ENCODE measurements at places on chromosomes 1 and 21.

GRCh38 chr1:5597171-5597850 lies 394.9 kb downstream of the NPHP4 start:
- no peak for DNase-seq

GRCh38 chr1:161073474-161074121 lies 3.9 kb upstream of the ARHGAP30 start:
- no peak for DNase-seq

GRCh38 chr21:32867597-32867996 lies 96.0 kb upstream of the PAXBP1 start:
- no peak for DNase-seq

DNA sequence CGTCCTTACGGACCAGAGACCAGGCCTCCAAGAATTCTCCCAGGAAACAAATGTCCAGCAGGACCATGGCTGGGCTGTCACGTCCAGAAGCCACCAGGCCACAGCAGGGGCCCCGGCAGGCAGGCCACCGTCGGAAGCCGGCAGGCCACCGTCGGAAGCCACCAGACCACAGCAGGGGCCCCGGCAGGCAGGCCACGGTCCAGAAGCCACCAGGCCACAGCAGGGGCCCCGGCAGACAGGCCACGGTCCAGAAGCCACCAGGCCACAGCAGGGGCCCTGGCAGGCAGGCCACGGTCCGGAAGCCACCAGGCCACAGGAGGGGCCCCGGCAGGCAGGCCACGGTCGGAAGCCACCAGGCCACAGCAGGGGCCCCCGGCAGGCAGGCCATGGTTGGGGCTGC lies 67.0 kb upstream of the PDE9A start:
- peak; percentile 65 for DNase-seq

DNA sequence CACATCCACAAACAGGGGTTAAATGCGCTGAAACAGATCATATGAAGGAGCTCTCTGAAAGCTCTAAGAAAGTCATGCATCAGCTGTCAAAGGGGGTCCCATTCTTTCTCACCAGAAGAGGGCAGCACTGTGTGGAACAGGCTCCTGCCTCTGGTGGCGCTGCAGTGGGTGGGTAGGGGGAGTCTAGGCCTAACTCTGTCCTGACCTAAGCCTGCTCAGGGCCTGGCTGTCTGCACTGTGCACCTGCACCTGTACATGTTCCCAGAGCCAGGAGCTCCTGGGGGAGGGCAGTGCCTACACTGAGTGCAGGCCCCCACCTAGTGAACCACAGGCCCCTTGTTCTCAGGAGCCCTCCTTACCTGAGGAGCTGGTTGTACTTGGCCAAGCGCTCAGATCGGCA lies 16.0 kb downstream of the ENO1 start:
- no peak for DNase-seq

DNA sequence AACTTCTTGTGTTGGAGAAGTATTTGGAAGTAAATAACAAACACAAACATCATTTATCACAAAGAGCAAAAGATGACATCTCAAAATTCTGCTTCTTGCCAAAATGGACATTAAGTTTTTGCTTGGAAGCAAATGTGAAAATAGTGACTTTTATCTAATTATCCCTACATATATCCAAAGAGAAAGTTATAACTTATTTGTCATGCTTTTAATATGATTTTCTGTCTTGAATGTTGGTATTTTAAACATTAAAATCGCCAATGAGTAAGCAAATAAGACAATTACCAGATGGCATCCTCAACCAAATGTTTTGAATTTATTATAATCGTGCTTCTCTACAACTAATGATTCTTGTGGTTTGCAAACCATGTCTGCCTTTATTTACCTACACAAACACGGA lies 594.3 kb downstream of the KIF26B start:
- no peak for DNase-seq

DNA sequence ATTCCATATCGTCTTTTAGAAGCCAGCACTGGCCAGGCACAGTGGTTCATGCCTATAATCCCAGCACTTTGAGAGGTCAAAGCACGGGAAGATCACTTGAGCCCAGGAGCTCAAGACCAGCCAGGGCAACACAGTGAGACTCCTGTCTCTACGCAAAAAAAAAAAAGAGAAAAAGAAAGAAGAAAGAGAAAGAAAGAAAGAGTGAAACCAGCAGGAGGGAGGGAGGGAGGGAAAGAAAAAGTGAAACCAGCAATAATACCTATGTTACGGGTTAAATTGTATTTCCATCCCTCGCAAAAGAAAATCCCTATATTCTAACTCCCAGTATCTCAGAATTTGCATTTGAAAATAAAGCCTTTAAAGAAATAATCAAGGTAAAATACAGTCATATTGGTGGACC lies 10.4 kb downstream of the COP1 start:
- DNase-seq = no peak

DNA sequence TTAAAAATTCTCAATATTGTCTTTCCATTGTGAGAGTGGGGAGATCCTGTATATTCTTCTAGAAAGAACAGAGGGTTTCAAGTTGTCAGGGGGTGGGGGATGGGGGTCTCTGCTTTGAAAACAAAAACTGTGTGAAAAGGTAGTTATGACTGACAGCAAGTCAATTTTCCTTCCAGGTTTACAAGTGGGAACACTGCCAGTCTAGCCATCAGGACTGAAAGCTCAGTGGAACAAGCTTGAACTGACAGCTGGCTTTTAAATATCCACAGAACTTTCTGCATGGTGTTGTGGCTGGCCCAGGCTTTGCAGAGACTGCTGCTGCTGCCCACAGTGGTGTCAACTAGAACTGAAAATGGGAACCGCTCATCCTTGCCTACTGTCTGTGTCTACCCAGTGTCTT lies 162.6 kb downstream of the TNR start:
- DNase-seq = no peak

DNA sequence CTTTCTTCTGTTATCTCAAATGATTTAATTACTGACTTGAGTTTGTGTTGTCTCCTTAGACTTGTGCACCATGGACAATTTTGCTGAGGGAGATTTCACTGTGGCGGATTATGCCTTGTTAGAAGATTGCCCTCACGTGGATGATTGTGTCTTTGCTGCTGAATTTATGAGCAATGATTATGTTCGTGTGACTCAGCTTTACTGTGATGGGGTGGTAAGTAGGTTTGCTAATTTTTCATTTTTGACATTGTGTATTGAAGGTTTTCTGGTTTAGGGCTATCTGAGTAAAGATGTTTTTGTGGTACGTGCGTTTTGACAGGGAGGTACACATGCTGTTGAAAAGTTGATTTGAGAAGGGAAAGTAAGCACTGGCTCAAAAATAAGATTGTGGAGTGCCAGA lies 14.1 kb downstream of the TTC3 start:
- DNase-seq = no peak

- DNase-seq = no peak
These were observed 65.2 kb downstream of the GBP6 start for GRCh38 chr1:89429062-89429461.

- no peak for DNase-seq
These were observed 323.9 kb downstream of the DISC1 start for GRCh38 chr1:231950331-231951128.

DNA sequence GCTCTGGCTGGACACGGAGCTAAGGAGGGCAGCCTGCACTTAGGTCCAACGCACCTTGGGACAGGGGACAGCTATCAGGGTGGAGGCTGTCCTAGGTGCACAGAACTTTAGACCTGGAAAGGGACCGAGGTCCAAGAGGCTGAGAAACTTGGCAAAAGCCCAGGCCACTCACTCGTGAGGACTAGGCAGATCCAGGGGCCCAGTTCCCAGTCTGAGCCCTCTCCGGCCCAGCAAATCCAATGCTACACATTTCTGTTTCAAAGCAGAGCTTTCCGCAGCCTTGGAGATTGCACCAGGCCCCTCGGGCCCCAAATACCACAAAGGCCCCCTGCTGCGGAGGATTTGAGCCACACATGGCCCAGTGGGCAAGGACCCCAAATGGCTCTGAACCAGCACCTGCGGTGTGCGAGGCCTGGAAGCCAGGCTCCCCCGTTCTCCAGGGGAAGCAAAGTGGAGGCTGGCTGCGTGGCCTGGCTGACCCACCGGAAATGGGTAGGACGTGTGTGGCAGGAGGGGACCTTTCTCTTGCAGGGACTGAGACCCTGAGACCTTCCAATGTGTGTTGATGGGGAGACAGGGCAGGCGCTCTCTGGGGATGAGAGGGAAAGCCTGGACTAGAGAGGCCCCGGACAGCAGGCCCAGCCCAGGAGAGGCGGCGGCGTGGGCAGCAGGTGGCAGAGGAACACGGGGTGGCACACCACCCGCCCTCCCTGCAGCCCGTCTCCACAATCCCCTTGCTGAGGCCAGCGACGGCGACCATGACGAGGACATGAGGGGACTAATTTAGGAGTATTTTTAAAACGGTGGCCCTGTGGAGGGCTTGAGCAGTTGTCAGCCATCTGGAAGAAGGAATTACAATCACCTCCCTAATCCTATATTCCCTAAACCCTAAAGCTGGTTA lies 118.7 kb downstream of the CASZ1 start:
- no peak for DNase-seq

- DNase-seq = no peak
These were observed 328.9 kb upstream of the USP25 start for GRCh38 chr21:15400905-15401304.

GRCh38 chr1:162993846-162994245 lies 75.3 kb upstream of the RGS4 start:
- DNase-seq = no peak

DNA sequence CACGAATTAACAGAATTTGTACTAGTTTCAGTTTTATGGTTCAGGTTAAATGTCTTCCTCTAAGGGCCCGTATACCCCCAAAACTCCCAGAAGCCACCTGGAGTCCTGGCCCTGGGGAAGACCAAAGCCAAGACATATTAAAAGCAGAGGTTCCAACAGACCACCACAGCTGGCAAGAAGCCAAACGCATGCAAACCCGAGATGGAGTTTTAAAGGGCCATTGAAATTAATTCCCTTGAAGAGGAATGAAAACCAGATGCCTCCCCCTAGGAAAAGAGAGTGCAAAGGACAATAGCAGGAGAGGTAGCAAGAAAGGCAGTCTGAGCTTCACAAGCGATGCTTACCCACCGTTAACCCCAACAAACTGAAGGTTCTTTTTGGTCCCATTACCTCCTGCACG lies 48.1 kb downstream of the KANK4 start:
- no peak for DNase-seq

- no peak for DNase-seq
These were observed 820.2 kb upstream of the ADAMTS5 start for GRCh38 chr21:27787046-27787445.

- DNase-seq = no peak
These were observed 623.2 kb downstream of the LMO4 start for GRCh38 chr1:87951852-87952251.

GRCh38 chr1:36178471-36179219 lies 22.7 kb downstream of the MAP7D1 start:
- DNase-seq = no peak

GRCh38 chr1:22262583-22262982 lies 119.7 kb upstream of the WNT4 start:
- DNase-seq = peak; percentile 4

GRCh38 chr1:27522432-27523336 lies 32.7 kb upstream of the WASF2 start:
- no peak for DNase-seq

- DNase-seq = no peak
These were observed 16.9 kb upstream of the PARS2 start for GRCh38 chr1:54781023-54781723.

DNA sequence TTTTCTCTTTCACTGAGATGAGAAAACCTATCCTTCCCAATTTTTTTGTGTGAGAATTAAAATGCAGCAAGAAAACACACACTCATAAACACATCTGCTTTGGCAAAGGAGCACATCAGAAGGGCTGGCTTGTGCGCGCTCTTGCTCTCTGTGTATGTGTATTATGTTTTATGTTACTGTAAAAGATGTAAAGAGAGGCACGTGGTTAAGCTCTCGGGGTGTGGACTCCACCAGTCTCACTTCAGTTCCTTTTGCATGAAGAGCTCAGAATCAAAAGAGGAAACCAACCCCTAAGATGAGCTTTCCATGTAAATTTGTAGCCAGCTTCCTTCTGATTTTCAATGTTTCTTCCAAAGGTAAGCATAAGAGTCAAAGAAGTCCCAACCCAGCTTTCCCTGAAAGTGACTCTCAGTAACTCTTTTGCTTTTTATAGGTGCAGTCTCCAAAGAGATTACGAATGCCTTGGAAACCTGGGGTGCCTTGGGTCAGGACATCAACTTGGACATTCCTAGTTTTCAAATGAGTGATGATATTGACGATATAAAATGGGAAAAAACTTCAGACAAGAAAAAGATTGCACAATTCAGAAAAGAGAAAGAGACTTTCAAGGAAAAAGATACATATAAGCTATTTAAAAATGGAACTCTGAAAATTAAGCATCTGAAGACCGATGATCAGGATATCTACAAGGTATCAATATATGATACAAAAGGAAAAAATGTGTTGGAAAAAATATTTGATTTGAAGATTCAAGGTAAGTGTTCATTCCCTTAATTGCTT lies at the start of gene CD2:
TSS of gene CD2 (plus strand) at position 233 of the 780 bp plus-strand sequence. CDS start at position 296, 63 bp downstream.
- no peak for DNase-seq

DNA sequence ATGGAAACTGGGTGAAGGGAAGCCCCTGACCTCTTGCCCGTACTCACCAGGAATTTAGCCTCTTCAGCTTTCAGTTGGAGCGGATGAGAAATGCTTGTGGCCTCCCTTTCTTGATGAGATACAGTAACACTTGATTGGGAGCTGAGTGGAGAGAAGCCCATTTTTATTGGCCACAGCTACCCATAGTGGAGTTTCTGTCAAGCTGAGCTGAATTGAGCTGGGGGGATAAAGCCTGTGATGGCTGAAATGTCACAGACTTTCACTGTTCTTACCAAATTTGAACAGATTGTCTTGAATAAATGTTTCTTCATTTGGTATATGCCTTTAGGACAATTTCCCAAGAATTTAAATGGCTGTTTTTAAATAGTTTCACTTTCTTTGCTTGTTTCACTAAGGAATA lies 125.9 kb downstream of the ZMYM4 start:
- no peak for DNase-seq

DNA sequence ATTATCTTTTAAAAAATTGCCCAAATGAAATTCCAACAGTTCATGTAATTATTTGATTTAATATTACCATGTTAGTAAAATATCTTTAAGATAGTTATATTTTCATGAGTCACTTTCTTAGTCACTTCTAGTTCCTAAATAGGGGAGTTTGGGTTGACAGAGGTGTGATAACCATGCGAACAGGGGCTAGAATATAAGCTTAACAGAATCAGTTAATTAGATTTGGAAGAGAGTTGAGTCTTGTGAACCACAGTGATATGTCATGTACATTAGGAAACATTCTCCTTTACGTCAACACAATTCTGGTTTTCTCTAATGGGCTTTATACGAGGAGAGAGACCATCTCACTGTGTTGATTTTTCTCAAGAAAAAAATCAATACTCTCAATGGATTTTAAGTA lies 64.8 kb upstream of the ZNF281 start:
- DNase-seq = no peak

GRCh38 chr1:1085171-1085841 lies 11.2 kb upstream of the RNF223 start:
- DNase-seq = no peak
